ENCODE measurements at places on chromosomes 12 and 14.

DNA sequence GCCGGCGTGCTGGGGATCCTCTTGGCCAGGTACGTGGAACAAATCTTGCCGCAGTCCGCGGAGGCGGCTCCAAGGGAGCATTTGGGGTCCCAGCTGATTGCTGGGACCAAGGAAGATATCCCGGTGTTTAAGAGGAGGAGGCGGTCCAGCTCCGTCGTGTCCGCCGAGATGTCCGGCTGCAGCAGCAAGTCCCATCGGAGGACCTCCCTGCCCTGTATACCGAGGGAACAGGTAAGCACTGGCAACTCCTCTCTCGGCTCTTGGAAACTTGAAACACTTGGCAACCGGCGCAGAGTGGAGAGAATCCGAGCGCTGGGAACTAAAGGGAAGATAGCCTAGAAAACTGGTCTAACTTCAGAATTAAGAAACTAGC, 1.7 kb downstream of the PDE3A start:
- no peak for DNase-seq

DNA sequence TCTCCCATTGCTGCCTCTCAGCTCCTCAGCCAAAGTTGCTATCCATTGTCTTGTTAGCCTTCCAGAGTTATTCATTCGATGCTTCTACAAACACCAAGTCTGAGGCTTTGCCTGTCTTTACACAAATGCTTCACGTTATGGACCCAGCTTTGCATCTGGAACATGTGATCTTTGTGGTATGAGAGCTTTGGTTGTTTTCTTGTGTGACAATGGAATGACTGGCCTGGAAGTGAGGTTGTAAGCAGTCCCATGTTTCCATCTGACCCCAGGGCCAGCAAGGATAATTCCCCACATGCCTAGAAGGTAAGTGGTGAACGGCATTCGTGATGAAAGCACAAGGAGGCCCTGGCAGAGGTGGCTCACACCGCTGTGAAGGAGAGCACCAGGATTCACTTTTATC, 866.7 kb upstream of the TMEM132C start:
- no peak for DNase-seq

GRCh38 chr14:21100931-21101330, at the start of gene TMEM253:
Gene TMEM253, plus strand, starts transcription at chr14:21101066. Its CDS starts 278 bp downstream, at chr14:21101344.
- no peak for DNase-seq

GRCh38 chr12:1544996-1545700, 49.2 kb downstream of the FBXL14 start:
- DNase-seq: no peak

DNA sequence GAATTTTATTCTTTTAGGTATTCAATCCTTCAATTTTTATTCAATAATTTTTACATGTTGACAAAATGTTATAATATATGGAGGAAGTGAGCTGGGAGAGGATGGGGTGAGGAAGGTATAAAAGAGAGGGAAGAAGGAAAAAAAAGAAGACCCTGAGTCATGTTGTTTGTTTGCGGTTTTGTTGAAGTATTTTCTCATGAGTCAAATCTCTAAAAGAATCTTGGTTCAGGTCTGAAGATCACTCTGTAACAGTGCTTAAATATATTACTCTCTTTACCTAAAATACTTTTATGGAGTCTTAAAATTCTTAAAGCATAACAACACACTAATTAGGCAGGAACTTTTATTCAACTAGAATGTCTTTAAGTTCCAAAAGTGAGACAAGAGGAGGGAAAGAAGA, 489.6 kb upstream of the GARIN6 start:
- no peak for DNase-seq

GRCh38 chr12:68814490-68815231, 6.7 kb downstream of the MDM2 start:
- no peak for DNase-seq

DNA sequence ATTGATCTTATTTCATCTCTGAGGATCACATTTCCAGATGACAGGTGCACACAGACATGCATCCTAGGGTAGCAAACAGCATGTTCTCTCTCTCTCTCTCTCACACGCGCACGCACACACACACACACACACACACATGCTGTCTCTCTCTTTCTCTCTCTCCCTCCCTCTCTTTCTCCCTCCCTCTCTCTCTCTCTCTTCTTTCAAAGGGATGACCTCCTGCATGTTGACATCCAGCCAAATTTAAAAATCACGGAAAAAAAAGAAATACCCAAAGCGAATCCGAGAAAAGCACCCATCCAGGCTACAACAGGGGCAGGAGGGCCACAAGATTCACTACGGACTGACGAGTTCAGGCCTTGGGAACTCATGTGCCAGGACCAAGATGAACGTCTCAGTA, 2.3 kb downstream of the KSR2 start:
- no peak for DNase-seq

DNA sequence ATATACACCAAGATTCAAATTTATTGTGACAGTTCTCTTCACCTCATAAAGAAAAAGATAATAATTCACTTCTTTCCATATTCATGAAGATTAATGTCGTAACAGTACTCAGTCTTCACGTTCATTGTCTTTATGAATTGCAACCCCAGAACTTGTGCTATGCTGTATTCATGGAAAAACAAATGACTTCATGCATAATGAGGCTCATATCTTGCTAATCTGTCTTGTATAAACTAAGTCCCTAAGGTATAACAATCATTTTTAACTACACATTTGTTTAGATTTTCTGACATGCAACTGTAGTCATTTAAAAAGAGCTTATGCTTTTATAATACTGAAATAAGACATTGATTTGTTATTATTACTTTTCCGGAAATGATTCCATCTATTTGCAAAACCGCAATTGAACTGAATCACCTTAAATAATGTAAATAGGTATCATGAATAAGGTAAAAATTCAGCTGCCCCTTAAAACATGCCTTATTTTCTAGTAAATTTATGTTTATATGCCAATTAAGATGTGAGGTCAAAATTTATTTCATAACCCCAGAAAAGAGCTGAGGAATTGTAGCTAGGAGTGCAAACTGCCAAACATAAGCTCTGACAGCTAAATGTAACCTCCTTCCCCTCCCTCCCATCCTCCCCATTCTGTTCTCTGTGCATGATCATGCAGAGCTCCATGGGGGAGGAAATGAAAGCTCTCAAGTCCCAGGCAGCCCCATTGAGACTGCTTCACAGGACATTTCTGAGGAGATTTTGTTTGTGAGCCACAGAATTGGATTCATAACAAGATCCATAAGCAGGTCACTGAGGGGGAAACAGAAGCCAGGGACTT, 301.6 kb downstream of the ATP23 start:
- no peak for DNase-seq

- no peak for DNase-seq
Measured at GRCh38 chr14:67186172-67186768, 3.0 kb upstream of the GARIN2 start.

GRCh38 chr12:115225845-115226244, 541.9 kb upstream of the TBX3 start:
- DNase-seq: no peak

DNA sequence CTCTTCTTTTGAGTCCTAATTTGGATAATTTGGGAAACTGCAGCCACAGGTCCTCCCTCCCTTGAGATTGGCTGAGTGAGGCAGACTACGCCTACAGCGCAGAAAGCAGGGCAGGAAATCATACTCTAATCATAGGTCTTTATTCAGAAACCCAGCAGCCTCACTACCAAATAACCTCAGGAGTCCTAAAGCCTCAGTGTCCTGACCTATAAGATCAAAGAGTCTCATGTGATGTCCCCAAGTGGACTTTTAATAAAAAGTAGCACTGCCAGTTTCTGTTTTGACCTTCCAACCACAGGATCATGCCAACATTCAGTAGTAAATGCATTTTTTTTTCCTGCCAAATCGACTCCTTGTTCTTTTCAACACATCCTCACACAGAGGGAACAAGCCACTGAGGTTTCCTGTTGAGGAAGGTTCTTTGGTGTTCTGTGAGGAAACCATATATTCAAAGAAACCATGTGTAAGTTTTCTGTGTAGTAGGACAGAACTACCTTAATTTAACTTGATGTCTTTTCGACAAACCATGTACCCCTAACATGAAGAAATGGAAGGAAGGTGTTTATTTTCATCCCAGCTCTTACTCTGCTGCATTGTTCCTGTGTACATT, 72.2 kb downstream of the VCPKMT start:
- no peak for DNase-seq

DNA sequence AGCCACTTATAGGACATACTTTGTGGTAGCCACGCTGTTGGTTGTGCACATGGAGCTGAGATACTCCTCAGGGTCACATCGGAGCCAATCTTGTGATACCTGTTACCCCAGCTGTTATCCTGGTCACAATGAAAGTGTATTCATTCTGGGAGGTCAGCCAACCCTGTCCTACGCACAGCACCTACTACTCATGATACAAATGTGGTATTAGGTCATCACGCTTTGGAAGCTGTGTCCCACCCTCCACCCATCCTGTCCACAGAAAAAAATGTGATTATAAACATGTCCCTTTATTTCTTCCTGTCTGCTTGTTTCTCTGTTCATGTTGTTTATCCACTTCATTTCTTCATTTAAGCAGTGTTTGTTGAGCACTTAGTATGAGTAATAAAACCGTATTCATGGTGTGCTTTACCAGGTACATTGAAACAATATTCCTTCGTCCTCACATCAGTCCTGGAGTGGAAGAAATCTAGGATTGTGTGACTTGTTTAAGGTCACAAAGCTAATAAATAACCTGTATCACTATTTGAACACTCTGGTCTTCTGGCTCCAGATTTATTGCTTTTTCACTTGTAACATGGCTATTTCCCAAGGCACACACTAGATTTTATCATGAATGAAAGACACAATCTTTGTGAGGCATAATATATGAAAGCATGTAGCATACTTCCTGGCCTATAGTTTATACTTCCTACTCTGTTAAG, 73.1 kb downstream of the DERA start:
- DNase-seq: no peak

- DNase-seq: no peak
Measured at GRCh38 chr14:59543873-59544272, 32.7 kb downstream of the CCDC175 start.

- no peak for DNase-seq
Measured at GRCh38 chr14:103540821-103541708, 12.1 kb downstream of the TRMT61A start.

DNA sequence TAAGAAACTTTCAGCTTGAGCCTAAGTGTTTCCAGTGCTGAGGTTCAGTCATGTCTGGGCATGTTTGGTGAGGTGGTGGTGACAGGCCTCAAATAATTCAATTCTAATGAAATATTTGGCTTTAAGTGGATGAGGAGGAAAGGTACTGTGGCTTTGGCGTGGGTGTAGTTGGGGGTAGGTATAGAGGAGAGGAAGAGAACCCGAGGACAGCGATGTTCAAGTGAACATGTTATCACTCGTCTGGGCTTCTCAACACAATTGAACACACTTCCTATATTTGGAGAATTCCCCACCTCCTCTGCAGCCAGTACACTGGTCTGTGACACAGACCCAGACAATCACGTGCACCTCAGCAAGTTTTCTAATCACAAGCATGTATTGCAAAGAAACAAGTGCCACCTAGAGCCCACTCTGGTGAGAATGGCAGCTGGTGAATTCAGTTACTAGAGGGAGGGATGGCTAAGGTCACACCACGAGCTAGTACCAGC, 53.0 kb downstream of the IFNG-AS1 start:
- no peak for DNase-seq

DNA sequence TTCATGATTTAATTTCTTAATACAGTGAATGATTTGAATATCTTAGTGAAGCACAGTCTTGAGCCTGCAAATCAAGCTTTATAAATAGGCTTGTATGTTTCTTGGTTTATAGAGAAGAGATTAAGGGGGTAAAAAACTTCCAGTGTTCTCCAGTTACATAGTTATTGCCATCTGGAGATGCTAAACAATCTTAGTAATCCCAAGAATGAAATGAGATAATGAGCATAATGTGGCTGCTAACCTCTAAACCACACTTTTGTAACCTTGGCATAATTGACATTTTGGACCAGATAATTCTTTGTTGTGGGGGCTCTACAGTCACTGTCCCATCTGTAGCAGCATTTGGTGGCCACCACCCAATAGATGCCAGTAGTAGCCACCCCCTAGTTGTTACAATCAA, 316.8 kb downstream of the CCDC91 start:
- DNase-seq: no peak

GRCh38 chr12:42332301-42333285, 6.6 kb downstream of the PPHLN1 start:
- DNase-seq: no peak

DNA sequence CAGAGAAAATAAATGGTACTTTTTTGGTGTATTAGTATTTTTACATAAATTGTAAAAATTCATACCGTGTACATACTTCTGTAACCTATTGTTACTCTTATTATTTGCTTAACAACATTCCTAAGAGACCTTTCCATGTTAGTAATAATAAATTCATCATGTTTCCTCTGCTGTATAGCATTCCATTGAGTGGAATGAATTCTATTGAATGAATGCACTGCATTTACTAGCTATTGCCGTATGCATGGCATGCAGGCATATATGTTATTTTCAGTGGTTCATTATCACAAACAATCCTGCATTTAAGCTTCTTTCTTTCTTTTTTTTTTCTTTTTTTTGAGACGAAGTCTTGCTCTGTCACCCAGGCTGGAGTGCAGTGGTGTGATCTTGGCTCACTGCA, 137.6 kb upstream of the TBX3 start:
- DNase-seq: no peak

GRCh38 chr14:105432657-105433056, 13.0 kb downstream of the MTA1 start:
- no peak for DNase-seq

GRCh38 chr12:14621826-14622225, 54.1 kb upstream of the PLBD1 start:
- DNase-seq: no peak

- DNase-seq: no peak
Measured at GRCh38 chr12:66340131-66340530, 37.8 kb downstream of the HELB start.

GRCh38 chr14:105919458-105920150, 393.2 kb downstream of the TMEM121 start:
- DNase-seq: no peak

- DNase-seq: no peak
Measured at GRCh38 chr12:106720696-106721095, 53.8 kb upstream of the RIC8B start.

- no peak for DNase-seq
Measured at GRCh38 chr14:24197056-24197450, 1.8 kb upstream of the TM9SF1 start.

- peak; percentile 70 for DNase-seq
Measured at GRCh38 chr12:55742719-55743405, at the start of gene GDF11. Gene GDF11, plus strand, starts transcription at chr12:55743122. Its CDS starts 195 bp downstream, at chr12:55743317.

DNA sequence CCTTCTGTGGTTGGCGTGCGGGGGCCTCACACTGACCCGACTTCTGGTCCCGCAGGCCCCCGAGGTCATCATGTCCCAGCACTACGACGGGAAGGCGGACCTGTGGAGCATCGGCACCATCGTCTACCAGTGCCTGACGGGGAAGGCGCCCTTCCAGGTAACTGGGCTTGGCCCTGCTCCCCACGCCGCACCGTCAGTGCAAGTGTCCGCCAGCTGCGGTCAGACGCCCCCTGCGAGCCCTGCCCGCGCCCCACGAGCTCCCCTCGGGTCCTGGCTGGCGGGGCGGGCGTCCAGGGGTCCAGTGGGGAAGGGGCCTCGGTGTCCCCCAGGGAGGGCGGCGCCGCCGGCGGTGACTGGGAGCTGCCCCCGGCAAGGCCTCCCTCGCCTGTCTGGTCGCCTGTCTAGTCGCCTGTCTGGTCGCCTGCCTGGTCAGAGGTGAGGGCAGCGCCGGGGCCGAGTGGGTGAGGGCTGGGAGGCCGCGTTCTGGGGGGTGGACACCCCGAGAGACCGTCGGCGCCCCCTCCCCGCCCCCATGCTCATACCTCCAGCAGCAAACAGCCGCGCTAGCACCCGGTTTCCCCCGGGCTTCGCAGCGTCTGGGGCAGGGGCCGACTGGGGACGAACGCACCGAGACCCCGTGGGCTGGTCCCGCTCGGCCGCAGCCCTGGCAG, 14.8 kb downstream of the ULK1 start:
- no peak for DNase-seq
